ENCODE measurements at places on chromosomes 1 and 21.

- DNase-seq: no peak
These were observed 2.3 kb downstream of the OR14K1 start for GRCh38 chr1:247740721-247741120.

DNA sequence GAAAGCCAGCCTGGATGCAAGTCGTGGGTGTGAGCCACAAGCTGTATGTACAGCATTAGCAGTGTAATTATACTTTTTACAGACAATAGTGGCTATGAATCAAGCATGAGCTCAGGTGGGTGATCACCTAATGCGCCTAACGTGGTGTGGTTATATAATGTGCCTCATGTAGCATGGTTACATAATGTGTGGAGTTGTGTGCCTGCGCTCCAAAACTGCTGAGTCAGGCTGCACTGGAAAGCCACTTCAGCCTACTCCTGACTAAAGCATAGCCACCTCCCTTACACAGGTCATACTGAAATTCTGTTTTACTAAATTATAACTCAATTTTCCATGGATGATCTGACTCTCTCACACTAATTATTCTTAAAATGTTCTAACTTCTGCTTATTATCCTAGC, 69.8 kb downstream of the KCNT2 start:
- no peak for DNase-seq

- DNase-seq: no peak
These were observed 1.7 kb upstream of the SHE start for GRCh38 chr1:154503898-154504297.

- no peak for DNase-seq
These were observed 4.5 kb downstream of the PEF1 start for GRCh38 chr1:31640179-31640578.

GRCh38 chr1:36537190-36537768, 54.6 kb upstream of the CSF3R start:
- no peak for DNase-seq

GRCh38 chr1:225597926-225598575, 54.9 kb downstream of the ENAH start:
- no peak for DNase-seq

DNA sequence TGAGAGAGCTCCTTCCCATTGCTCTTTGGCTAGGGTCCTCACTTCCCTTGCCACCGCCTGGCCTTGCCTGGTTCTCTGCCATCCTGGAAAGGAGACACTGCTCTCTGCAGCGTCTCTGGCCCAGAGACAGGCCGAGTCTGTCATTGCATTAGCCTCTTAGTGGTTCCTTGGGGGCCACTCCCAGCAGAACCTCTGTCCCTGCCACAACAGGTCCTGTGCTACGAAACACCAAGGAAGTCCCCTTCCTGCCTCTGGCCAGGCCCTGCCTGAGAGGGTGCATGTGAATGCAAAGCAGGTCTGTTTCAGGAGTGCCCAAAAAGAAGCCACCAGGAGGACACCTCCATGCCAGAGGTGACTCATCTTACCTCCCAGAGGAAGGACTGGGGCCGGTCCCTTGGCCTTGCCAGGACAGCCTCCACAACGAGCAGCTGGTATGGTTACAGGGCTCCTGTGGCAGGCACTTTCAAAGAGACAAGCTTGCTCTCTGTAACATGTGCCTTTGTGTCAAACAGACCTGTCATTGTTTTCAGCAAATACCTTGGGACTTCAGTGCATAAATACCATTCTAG, 59.6 kb downstream of the VPS26C start:
- no peak for DNase-seq

DNA sequence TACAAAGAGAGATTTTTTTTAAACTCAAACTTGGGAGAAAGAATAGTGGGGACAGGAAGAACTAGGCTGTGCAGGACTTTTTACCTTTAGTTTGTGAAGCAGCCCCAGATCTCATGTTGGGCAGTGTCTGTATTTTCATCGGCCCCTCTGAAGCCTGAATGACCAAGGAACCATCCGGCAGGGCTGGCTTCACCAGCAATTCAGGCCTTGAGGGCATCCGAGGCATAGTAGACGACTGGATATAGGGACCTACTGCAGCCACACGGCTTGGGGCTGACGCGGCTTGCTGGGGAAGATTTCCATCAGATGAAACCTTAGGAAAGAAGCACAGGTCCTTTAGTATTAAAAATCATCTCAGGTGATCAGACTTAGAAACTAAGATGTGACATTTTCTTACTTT, 43.7 kb downstream of the TP53BP2 start:
- DNase-seq: no peak

DNA sequence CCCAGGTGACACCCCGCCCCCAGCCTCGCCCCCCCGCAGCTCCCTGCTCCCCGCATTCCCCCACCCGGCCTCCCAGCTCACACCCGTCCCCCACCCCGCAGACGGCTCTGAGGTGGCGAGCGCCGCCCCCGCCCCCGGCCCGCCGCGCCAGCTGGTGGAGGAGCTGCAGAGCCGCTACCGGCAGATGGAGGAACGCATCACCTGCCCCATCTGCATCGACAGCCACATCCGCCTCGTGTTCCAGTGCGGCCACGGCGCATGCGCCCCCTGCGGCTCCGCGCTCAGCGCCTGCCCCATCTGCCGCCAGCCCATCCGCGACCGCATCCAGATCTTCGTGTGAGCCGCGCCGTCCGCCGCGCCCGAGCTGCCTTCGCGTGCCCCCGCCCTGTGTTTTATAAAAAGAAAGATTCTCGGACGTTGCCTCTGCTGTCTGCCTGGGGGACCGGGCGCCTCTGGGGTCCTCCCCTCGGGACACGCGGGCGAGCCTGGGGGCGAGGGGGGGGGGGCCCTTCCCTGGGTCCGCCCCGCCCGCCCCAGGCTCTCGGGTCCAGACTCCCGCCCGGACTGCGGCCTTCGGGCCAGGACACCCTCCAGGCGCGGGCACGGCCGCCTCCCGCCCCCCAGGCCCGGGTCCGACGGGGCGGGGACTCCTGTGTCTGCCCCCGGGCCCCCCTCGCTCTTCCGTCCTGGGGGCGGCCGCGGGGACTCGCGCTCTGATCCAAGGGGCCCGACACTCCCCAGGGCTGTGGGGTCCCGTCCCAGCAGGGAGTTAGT, 1.6 kb upstream of the MMP23B start:
- peak; percentile 100 for DNase-seq

DNA sequence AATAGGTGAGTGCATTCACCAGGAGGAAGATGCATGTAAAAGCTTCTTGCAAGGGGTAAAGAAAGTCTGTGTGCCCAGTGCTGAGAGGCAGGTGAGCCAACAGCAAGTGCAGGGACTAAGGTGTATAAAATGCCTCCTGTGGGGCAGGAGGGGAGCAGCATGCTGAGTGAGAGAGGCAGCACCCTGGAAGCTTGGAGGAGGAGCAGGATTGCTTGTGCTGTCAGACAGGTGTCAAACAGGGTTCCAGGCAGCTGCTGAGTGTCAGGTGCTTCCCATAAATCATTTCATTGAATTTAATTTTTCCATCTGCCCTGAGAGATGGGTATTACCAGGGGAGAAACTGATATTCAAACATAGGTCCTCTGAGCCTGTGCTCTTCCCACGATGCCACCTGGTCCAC, 13.9 kb downstream of the BSND start:
- DNase-seq: no peak

- DNase-seq: no peak
These were observed 28.7 kb upstream of the SLC45A3 start for GRCh38 chr1:205709059-205709398.

- DNase-seq: no peak
These were observed 86.5 kb upstream of the OLFM3 start for GRCh38 chr1:102083192-102083591.

DNA sequence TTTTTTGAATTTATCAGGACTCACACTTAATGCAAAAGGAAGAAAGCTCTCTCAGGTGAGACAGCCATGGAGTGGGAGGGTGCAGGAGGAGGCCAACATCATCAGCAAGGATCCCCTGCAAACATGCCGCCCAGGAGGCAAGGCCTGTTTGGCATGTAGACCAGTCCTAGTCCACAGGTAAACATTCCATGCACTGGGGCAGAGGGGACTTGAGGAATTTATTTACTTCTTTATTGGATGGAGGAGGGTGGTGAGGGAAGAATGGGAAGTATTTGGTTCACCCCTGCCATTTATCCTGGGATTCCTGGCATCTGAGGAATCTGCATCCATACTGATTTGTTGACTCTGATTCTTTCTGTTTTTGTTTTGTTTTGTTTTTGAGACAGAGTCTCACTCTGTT, 1.5 kb upstream of the UQCRHL start:
- no peak for DNase-seq

DNA sequence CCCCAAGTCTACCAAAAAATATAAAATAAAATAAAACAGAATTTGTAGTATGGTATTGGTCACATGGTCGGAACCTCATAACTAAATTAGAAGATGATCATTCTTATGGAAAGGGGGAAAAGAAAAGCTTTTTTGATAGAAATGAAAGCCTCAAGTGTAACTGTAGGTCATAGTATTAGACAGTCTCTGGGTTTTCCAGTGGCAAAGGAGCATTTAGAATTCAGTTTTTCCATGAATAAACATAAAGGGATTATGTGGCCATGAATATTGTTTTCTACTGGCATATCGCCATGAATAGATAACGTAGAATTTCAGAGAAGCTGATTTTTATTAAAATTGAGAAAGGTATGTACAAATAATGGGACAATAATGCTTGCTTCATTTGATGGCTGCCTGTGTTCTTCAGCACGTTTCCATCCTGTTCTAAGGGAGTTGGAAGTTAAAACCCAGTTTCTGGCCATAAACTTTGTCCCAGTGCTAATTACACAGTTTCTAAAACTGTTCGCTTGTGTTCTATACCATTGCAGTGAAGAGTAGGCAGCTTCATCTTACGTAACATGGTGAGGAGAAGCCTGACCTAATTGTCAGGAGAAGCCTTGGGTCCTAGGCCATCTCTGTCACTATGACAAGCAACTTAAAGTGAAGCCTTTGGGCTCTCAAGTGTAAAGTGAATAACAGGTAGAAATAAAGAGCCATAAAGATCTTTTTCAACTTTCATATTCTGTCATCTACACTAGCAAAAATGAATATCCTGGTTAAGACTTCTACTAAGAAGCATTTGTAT, 70.5 kb upstream of the PGD start:
- no peak for DNase-seq

DNA sequence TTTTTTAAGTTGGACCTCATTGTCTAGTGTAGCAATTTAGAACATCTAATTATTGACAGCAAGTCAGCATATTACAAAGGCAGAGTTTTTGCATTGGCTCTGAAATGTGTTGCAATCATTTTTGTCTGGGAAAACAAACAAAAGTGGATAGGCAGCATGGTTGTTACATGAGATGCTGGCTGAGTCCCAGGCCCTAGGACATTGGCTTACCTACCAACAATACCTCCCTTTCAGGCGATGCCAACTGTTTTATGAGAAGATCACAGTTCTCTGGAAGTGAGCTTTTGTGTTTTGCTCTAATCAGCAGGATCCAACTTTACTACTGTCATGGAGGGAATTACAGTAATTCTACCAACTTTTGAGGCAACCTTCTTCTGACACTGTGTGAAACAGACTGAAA, 71.5 kb upstream of the CXADR start:
- no peak for DNase-seq

GRCh38 chr1:212981571-212982328, 31.4 kb downstream of the VASH2 start:
- no peak for DNase-seq

DNA sequence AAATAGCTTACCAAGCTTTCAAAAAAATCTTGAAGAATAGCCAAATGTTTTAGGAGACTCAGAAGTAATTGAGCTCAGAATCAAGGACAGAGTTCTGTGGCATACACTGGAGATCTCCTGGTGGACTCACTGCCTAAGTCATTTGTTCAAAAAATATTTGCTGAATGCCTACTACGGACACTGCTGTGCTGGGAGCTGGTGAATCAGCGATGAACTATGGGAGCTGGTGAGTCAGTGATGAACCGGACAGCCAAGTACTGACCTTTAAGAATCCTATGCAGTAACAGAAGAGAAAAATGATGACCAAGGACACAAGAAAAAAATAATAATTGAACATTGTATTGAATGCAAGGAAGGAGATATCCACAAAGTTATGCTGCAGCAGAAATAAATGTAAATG, 717.9 kb upstream of the CXADR start:
- DNase-seq: no peak

Data from GM12891 (cell line).